ENCODE measurements at places on chromosomes 5 and 9.
A peak's percentile ranks its signal among the peaks of the same experiment; 100 is the strongest.

GRCh38 chr5:137504916-137505315 lies 5.8 kb upstream of the SPOCK1 start:
- no peak for DNase-seq

GRCh38 chr5:107812570-107813141 lies 141.9 kb upstream of the EFNA5 start:
- DNase-seq: no peak

- no peak for DNase-seq
These were observed 235.2 kb upstream of the DAB2 start for GRCh38 chr5:39660020-39660419.

DNA sequence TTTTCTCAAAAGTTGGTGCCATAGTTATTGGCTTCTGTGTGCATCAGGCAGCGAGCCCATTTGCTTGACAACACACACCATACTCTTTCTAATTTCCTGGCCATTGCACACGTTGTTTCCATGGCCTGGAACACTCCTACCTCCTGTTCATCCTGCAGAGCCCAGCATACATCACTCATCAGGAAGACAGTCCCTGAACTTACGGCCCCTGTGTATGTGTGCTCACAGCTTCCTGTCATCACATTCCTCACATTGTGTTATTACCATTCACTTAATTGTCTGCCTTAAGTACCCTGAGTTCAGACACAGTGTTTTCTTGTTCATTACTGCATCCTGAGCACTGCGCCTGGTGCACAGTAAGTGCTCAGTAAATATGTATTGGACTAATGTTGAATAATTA lies 355.9 kb downstream of the PRELID2 start:
- no peak for DNase-seq

DNA sequence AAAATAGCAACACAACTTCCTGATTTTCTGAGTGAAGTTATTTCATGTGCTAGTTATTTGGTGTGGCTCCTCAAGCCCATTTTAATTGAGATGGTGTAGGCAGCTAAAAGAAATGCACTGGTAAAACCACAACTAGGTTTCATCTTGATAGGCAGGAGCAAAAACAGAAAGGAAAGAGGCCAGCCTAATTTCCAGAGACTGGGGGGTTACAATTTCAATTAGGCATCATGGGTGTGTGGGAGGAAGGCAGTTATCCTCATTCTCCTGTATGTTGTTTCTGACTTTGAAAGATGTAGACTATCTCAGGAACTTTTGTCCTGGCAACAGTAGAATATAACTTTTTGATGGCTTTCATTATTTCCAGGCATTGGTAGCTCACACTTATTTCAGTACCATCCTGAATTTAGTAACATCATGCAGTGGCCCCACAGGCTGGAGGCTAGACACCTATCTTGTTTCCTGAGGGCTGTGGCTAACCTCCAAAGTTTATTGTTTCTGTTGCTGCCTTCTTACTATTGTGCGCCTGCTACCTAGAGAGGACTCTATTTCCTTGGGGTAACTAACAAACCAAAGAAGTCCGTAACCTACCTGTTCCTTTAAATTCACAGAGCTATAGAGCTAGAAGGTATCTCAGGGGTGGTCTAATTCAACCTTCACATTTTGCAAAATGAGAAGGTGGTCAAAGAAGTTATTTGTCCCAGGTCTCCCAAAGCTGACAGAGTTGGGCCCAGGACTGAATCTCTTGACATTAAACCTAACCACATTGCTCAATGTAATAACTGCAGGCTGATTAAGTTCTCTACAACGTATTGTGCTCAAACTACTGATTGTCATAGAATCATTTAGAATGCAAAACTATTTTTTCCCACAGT lies 42.4 kb downstream of the FYB1 start:
- no peak for DNase-seq

GRCh38 chr5:77876316-77876715 lies 100.2 kb upstream of the TBCA start:
- DNase-seq: no peak

DNA sequence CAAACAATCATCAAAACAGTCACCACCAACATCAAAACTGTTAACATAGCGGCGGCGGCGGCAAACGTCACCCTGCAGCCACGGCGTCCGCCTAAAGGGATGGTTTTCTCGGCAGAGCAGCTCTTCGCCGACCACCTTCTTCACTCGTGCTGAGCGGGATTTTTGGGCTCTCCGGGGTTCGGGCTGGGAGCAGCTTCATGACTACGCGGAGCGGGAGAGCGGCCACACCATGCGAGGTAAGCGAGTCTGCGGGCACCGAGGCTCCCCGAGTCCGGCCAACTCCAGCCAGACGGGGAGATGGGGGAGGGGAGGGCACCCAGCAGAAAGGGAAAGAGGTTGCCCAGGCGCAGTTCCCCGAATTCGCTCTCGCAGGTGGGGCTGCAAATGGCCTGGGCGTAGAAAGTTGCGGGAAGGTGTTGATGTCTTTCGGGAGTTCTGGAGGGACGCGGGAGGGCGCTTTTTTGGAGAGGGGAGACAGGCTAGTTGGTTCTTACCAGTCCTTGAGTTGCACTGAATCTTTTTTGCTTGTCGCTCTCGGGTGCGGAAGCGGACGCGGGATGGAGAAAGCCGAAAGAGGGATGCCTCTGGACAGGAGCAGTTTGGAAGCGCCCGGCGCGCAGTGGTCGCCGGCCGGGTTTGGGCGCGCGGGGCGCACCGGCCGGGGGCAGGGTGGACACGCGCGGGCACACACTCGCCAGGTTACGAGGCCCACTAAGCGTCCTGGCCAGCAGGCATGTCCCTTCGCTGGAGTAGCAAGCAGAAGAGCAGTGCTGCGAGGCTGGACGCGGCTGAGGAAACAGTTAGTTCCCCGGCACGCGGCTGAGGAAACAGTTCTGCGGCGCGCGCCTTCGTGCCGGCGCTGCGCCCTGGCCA lies 849 bp downstream of the RORB start:
- no peak for DNase-seq

- peak; percentile 40 for DNase-seq
These were observed 8.8 kb downstream of the KCNV2 start for GRCh38 chr9:2725898-2726649.

GRCh38 chr9:84212246-84212645 lies 128.3 kb downstream of the SLC28A3 start:
- no peak for DNase-seq

- DNase-seq: no peak
These were observed 58.0 kb downstream of the DAP start for GRCh38 chr5:10702911-10703491.

GRCh38 chr9:132126680-132127236 lies 35.1 kb upstream of the NTNG2 start:
- DNase-seq: no peak

DNA sequence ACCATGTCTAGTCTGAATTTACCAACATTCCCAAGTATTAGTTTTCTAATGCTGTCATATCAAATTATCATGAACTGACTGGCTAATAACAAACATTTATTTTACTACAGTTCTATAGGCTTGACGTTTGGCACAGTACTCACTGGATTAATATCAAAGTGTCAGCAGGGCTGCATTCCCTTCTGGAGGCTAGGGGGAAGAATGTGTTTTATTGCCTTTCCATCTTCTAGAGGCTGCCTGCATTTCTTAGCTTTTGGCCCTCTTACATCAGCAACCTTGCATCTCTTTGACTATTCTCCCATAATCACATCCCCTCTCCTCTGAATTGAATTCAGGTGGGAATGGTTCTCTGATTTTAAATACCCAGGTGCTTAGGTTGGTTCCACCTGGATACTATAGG lies 84.7 kb downstream of the EDIL3 start:
- no peak for DNase-seq

DNA sequence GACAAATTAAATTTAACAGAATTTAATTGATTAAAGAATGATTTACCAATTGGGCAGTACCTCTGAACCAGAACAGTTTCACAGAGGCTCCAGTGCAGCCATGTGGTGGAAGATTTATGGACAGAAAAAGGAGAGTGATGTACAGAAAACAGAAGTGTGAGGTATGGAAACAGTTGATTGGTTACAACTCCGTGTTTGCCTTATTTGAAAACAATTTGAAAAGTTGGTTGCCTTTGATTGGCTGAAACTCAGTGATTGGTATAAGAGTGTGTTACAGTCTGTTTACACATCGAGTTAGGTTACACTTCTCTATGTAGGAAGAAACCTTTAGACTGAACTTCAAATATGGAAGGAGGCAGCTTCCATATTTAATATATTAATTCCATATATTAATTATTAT lies 30.1 kb downstream of the KIAA1958 start:
- DNase-seq: no peak

- no peak for DNase-seq
These were observed at the start of gene CCDC192 for GRCh38 chr5:127702926-127703561. TSS of gene CCDC192 (plus strand) at chr5:127703391. CDS start at chr5:127703446, 55 bp downstream.

DNA sequence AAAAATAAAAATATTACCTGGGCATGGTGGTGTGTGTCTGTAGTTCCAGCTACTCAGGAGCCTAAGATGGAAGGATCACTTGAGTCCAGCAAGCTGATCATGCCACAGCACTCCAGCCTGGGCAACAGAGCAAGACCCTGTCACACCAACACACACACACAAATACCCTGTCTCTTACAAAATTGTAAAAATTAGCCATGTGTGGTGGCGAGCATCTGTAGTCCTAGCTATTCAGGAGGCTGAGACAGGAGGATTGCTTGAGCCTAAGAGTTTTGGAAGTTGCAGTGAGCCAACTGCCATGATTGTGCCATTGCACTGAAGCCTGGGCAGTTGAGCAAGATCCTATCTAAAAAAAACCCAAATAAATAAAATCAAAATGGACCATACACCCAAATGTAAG lies 32.1 kb upstream of the DENND4C start:
- DNase-seq: no peak

- no peak for DNase-seq
These were observed 138.3 kb upstream of the SMIM23 start for GRCh38 chr5:171647043-171647903.
